BJ (cell line): ENCODE measurements at places on chromosomes 11 and 22. TPM values are rescaled to one million over a fixed set of nuclear protein-coding genes. Genes with fewer than 3 reads are reported as not detected.

GSTT2B gene
- polyA plus RNA-seq: 3.6 and 5.9 TPM in 2 replicates

KRTAP5-10 gene
- 0.06 TPM in 1 of 2 replicates, not detected in the other for polyA plus RNA-seq

DNA sequence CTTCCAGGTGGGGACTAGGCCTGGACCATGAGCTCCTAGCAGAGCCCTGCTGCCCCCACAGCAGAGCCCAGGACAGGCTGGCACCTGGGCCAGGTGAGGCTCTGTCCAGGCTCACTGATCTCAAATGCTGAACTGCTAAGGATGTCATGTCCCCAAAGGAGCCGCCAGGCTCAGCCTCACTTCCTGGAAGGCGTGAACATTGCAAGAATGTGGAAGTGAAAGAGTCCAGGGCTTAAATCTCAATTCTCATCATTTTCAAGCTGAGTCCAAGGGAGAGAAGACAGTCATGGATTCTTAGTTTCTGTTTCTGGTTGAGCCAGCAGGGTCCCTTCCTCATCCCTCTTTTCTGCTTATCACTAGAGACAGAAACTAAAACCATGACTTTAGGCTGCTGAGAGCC is 5.0 kb downstream of the ASCL2 start:
- DNase-seq: no peak

DNA sequence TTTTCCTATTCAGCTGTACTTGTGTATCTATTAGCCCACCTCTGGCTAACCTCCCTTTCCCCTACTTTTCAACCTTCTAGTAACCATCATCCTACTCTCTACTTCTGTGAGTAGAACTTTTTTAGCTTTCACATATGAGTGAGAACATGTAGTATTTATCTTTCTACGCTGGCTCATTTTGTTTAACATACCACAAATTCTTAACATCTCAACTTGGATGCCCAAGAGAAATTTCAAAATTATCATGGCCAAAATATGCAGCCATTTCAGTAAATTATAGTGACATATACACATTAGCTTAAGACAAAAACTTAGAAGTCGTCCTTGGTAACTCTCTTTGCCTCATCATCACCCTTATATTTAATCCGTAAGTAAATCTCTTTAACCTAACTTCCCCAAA is 34.7 kb downstream of the LUZP2 start:
- DNase-seq: no peak

DNA sequence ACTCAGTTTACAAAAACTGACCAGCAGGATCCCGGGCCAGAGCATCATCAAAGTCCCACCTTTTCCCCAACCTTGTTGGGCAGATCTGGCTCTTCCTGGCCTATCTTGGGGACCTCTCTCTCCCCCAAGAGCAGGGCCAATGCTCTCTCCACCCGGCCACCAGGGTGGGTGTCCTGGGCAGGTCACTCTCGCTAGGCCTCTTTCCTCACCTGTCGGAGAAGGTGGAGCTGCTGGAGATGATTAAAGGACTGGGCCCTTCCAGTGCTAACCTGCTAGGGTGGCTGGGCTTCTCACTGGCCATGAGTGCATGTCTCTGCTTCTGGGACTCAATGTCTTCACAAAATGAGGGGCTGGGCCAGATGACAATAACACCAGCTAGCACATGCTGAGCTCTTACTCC is 2.9 kb upstream of the CAPN5 start:
- no peak for DNase-seq

DNA sequence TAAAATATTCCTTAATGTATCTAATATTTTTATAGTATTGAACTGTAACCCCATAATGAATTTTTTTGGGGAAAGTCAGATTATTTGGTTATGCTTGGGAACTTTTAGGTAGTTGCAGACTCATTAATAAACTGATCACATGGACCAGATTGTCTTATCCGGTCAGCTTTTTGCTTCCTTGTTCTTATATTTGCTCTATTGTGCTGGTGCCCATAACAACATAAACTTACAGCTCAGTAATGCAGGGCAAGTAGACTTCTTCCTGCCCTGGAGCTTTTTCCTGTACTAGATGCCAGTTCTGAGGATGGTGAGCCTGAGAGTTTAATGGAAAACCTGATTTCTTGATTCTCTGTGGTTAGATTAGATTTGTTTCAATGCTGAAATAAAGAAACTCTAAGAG is 53.2 kb downstream of the MTMR3 start:
- DNase-seq: no peak

- DNase-seq: no peak
Measured at GRCh38 chr22:38070250-38070921, 13.2 kb downstream of the PICK1 start.

DNA sequence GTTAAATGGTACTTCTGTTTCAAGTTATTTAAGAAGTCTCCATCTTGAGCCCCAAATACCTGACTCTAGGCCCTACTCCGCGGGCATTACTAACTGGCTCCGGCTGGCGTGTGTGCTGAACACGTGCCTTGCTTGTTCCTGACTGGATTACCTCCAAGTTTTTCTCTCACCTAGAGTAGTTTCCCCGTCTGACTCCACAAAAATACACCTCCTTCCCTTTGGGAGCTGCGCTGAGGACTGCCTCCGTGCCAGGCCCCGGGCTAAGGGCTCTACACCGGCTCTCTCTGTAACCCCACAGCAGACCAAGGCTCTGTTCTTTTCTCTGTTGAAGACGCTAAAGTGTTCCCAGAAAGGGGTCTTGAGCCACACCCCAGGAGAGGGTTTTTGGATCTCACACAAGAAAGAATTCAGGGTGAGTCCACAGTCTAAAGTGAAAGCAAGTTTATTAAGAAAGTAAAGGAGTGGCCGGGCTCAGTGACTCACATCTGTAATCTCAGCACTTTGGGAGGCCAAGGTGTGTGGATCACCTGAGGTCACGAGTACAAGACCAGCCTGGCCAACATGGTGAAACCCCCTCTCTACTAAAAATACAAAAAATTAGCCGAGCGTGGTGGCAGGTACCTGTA is 61.8 kb downstream of the ANO1 start:
- DNase-seq: no peak

GRCh38 chr11:31798057-31798553 is 13.0 kb downstream of the PAX6 start:
- no peak for DNase-seq

DNA sequence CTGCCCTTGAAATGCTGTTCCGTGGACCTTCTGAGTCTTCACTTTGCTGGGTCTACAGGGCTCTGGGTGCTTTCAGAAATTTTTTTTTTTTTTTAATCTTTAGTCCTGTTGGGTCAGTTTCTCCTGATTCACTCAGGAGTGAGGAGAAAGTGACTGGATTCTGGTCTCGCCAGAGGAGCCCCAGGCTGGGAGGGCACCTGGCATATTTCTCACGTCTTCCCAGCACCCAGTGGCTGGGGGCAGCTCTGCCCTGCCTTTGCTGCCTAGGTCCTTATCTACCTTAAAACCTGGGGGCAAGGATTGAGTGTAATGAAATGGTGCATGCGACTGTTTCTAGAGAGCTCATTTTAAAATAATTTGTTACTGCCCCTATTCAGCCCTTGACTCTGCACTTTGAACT is 23.3 kb downstream of the SAMM50 start:
- DNase-seq: no peak
